ENCODE measurements at places on chromosomes 1 and 21.

DNA sequence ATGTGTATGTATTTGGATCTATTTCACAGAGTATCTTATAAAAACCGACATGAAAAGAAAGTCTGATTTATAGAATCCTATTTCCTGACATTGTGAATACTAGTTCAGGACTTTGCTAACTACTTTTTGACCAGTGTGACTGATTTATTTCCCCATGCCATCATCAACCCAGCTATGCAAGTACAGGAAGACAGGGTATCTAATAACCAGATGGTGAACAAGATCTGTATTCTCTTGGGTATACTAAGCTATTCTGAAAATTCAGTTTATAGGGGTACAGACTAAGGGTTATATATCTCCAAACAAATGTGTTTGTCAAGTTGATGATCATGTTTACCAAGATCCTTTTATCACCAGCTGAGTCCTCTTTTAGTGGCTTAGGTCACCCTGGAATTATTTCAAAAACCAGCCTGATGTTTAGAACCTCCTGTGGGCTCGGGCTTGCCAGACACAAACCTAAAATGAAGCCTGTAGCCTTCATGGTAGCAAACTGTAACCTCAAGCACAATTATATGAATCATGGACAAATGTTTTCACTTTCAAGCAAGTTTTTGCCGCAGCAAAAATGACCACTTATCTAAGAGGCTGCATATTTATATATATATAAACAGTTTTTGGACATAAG is 185.1 kb downstream of the FGGY start:
- no peak for DNase-seq

DNA sequence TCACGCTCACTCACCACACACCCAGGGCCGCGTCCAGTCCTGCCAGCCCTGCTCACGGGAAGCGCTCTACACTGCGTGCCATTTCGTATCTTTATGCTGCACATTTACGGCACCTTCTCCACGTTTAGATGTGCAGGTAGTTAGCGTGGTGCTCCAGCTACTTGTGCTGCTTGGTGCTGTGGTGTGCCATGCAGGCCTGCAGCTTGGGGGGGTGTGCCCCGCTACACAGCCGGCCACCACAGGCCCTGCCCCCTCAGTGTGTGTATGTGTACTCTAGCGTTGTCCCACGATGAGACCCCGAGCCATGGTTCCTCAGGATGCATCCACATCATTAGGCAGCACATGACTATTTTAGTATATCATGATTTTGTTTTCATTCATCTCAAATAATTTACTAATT is 38.3 kb downstream of the SNAP47 start:
- no peak for DNase-seq

DNA sequence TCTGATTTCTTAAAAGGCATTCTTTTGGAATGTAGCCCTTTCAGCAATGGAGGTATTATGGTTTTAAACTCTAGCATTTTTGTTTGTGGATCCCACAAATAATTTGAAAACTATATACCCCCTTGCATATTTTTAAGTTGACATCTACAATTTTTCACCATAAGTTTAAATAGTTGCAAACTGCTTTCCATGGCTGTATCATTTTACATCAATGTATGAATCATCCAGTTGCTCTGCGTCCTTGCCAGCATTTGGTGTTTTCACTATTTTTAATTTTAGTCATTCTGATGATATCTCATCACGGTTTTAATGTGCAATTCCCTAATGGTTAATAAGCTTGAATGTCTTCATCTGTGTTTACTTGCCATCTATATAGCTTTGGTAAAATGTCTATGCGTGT is 20.7 kb downstream of the DIPK1A start:
- no peak for DNase-seq

DNA sequence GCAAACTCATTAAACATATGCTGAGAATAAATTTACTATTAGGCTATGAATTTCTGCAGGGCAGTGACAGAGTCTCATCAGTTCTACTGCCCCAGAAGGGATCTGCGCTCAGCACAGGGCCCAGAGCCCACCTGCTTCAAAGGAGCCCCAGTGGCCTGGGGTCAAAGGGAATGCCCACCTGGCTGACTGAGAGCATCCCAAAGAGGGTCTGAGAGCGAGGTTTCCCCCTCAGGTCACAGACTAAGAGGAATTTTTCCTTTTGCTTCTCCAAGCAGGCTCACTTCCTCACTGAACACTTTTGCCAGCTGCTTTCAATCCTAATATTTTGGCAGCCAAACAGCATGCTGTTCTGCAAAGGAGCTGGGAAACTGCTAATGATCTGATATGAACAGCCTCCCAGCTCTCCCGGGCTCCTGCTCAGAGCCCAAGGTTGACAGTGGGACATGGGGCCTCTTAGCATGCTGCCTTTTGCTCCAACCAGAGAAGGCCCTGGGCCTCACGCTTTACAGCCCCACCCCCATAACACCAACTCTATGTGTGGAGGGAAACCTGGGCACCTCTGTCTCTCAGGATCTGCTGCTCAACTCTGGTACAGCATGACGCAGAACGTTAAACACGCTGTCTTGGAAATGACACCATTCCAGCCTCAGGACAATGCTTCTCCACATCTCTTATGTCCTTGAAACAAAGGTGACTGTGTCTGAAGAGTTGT is 70.7 kb upstream of the SYT6 start:
- no peak for DNase-seq

DNA sequence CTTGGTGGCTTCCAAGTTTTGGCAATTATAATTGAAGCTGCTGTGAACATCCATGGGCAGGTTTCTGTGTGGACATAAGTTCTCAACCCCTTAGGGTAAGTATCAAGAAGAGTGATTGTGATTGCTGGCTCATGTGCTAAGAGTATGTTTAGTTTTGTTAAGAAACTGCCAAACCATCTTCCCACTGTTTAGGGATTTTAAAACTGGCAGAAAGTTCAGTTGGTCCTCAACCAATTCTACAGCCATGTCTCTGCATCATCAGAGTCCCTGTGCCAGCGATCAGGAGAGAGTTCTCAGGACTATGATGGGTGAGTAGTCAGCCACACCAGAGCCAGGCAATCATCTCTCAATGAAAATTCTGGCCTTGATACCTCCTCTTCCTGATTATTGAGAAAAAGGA is 193.8 kb downstream of the ZC3H11B start:
- DNase-seq, result no peak

- no peak for DNase-seq
Observed at GRCh38 chr21:41763996-41764395, 2.9 kb downstream of the RIPK4 start.

DNA sequence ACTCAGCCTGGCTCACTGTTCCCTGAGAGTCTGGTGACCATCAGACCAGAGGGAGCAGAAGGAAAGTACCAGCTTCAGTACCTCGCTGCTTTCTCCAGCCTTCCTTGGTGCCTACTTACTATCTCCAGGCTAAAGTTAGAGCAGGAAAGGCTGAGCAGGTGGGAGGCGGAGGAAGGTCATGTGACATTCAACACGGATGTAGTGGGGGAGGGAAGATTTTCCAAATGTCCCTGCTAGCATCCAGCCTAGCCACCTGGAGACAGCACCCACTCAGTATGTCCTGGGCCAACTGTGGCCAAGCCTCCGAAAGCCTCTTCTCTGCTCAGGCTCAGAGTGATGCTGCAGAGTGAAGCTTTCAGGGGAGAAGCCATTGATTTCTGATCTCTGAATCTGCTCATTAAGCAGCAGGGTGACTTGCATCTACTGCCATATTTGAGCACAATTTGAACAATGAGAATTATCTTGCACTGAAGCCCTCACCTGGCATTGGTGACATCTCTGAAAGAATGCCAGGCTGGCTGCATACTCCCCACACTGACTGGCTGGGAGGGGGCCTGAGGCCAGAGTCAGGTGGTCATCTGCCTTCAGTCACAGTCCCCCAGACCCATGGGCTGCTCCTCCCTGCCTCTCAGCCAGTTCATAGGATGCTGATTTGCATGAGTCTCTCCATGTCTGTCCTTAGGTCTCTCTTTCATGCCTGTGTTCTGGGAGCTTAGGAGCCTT is 86.2 kb downstream of the KCND3 start:
- DNase-seq, result no peak

- no peak for DNase-seq
Observed at GRCh38 chr1:84156210-84156621, 12.1 kb downstream of the PRKACB start.

DNA sequence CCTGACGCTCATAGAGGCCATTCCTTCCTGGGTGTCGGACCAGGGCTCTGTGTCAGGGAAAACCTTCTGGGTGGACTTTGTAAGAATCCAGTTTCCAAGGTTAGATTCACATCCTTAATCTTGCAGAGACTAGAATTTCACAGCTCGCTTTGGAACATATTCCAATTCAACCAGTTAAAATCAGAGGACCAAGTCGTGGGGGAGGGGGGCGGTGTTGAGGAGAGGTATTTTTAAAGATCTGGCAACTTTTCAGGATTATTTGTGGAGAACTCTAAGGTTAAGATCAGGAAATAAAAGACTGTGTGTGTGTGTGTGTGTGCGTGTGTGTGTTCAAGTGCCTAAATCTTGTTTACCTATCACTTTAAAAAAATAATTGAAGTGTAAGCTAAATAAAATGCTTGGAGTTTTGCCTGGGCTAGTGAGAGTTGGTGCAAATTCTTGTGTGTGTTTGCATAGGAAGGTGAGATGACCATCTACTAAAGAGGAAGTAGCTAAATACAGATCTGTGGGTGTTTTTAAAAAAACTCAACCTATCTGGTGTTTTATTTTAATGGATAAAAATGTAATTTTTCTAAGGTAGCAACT is 21.8 kb downstream of the TENT5C start:
- DNase-seq, result no peak

DNA sequence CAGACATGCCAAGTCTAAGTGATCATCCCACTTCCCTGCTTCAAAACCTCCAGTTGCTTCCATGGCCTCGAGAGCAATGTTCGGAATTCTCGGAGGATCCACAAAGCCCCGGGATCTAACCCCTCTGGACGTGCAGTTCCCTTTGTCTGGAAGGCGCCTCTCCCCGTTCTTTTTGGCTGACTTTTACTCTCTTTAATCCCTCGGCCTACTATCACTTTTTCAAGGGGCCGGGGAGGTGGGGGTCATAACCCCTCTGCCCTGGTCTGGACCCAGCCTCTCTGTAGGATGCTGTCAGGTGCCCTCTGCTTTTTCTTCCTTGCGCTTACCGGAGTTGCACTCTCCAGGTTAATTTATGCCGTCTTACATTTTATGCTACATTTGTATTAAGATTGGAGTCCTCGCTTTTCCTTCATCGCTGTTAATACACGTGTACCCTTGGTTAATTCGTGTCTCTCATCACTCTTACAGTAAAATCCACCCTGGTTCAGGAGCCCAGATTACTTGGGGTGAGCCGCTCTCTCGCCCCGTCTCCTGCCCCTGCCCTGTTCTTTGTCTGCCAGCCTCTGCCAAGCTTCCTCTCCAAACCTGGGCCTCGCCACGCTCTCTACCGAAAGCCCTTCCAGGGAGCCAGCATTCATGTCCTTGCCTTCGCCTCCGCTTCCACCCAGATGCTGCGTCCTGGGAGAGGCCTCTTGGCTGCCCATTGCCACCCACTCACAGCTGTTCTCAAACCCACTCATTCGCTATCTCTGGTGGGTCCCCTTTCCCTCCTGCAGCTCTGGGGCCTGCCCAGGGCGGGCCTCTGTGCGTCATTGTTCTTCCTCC is 448.6 kb downstream of the CAMTA1 start:
- DNase-seq, result no peak

DNA sequence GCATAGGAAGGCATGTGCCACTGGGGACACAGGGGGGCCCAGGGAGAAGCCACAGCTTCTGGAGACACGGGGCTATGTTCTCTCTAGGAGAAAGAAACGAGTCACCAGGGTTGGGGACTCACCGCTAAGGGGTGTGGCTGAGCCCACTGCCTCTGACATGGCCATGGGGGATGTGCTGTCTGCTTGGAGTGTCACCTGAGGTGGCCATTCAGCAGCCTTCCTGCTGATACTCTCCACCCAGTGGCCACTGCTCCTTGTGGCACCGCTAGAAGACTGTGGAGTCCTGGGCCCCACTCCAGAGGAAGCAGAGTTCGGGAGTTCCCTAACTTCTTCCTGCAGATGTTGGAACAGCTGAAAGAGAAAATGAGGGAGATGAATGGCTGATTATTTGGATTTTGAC is 91.2 kb upstream of the SLC45A1 start:
- DNase-seq, result no peak

DNA sequence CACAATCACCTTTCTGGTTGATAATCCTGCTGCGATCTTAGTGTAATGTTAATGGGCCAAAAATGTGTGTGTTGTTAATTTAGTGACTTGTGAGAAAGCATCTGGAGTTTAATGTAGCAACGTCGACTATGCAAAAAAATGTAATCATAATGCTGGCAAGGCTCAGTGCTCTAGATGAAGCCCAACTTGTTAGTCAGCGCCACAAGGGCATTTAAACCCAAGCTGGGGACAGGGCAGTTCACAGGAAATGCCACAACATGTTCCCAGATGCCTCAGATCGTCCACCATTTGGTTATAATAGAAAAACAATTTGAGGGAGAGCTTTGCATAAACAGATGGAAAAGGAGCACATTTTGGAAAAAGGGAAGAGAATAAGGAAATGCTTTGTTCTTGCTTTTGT is 585.4 kb upstream of the PLXNA2 start:
- DNase-seq, result no peak

DNA sequence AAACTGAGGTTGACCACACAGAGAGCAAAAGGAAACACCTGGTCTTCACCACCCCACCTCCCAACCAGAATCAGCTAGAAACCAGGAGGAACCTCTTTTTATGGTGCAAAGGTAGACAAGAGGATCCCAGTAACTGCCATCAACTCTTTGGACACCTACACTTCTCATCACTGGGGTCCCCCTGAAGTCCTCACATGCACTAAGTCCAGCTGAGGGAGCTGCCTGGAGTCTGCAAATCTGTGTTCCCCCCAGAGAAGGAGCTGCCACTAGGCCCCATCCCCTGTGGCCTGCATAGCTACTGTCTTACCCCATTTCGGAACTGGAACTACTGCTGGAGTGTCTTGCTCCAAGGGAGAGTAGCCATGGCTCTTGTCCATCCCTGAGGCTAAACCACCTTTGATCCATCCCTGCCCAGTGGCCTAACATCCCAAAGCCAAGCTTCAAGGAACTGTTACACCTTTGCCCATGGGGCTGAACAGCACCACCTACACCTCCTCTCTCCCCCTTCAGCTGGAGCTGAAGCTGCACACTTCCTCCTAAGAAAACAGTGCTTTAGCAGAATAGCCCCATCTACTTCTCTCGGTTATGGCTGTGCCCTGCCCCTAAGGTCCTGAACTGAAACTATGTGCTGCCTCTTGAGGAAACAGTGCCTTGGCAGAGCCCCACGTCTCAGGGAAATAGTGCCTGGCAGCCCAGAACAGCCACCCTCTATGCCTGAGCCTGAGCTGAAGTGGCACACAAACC is 85.4 kb upstream of the CD53 start:
- DNase-seq, result no peak

- DNase-seq, result no peak
Observed at GRCh38 chr1:234665975-234666605, 56.1 kb upstream of the IRF2BP2 start.

- no peak for DNase-seq
Observed at GRCh38 chr1:83964153-83964552, 34.8 kb downstream of the TTLL7 start.

DNA sequence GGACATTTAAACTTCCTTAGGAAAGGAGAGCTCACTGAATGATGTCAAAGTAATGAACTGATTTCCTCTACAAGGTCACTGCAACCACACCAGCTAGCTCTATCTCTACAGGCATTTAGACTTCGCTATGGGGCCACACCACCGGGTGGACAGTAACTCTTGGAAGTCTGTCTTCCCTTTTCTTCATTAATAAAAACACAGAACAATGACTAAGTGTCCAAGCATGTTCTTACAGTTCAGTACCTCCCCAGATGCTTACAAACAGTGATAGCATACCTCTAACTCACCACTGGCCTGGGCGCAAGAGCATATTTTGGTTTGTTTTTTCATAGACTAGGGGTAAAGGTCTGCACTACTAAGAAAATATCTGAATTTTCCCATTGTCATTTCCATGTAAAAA is 54.6 kb downstream of the SIM2 start:
- DNase-seq, result no peak

Data from GM12891 (cell line).